ENCODE measurements at places on chromosomes 12 and 14.

- DNase-seq: no peak
These were observed 155.6 kb downstream of the ETV6 start for GRCh38 chr12:11805043-11805442.

DNA sequence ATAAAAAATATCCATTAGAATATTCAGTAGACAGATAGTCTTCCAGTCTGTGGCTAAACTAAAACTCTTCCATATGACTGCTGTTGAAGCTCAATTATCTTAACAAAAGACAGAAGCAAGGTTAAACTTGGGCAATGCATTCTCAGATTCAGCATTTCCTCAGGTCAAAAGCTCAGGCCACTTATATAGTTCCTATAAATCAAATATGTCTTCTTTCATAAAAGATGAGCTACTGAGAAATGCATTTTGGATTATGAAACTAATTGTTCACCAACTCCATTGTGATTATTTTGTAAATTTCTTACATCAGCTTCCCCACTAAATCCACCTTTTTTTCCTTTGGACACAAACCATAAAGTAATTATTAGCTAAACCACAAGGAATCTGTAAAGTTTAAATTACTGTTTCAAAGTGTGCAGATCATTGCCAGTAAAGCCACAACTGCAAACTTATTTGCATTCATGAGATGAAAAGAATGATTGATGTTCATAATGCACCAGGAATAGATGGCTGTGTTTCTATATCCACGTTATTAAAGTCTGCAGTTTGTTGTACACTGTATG, 224.4 kb downstream of the FBXL14 start:
- DNase-seq: no peak

DNA sequence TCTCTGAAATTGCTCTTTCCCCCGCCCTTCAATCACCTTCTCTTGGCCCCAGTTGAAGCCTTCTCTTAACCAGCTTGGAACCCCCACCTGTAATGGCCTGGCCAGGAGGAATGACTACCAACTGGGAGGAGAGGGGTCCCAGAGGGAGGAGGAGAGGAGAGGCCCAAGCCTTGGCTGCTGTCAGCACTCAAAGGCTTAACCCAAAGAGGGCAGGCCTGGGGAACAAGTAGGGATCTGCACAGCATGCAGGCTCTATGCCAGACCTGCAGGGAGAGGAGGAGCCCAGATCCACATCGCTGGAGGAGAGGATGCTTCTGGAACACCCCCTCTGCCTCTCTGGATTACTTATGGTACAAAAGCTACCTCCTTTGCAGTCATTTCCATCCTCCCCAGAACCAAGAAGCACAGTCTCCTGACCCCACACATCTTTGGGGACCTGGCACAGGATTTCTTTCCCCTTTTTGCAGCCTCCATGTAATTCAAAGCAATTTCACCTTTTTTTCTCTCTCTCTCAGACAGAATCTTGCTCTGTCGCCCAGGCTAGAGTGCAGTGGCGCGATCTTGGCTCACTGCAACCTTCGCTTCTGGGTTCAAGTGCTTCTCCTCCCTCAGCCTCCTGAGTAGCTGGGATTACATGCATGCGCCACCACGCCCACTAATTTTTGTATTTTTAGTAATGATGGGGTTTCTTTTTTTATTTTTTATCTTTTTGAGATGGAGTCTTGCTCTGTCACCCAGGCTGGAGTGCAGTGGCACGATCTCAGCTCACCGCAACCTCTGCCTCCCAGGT, 6.2 kb downstream of the RARG start:
- DNase-seq: no peak

- DNase-seq: no peak
These were observed 17.9 kb downstream of the FOXN3 start for GRCh38 chr14:89399157-89399556.

- no peak for DNase-seq
These were observed 312.3 kb upstream of the E2F7 start for GRCh38 chr12:77377622-77378021.

GRCh38 chr12:124921200-124922031, 7.0 kb upstream of the UBC start:
- peak; percentile 57 for DNase-seq

DNA sequence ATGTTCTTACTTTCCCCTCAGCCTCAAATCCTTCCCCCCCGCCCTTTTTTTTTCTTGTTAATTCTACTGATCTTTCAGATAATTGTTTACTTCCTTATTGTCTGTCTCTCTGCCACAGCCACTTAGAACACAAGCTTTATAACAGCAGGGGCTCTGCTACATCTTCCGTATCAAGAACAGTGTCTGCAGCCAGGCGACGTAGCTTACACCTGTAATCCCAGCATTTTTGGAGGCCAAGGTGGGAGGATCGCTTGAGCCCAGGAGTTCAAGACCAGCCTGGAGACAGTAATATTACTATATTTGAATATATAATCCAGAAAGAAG, 5.4 kb downstream of the SOS2 start:
- DNase-seq: no peak

DNA sequence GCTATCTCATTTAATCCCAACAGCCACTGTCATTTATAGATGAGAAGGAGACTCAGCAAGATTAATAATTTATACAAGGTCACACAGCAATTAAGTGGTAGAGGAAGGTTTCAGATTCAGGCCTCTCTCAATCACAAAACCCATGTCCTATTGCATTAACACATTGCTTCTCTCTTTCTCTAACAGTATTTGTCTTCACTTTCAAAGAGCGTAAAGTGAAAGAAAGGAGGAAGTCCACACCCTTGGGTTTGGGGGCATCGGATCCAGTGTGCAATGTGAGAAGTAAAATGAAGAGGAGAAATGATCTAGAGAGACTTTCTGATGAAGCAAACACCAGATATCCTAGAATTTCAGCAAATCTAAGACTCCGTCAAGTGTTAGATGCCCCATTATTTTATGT, 7.0 kb upstream of the VRK1 start:
- DNase-seq: no peak

- no peak for DNase-seq
These were observed 465 bp downstream of the ADSS1 start for GRCh38 chr14:104724407-104724980.

- no peak for DNase-seq
These were observed 41.7 kb downstream of the PPM1H start for GRCh38 chr12:62893276-62893675.

DNA sequence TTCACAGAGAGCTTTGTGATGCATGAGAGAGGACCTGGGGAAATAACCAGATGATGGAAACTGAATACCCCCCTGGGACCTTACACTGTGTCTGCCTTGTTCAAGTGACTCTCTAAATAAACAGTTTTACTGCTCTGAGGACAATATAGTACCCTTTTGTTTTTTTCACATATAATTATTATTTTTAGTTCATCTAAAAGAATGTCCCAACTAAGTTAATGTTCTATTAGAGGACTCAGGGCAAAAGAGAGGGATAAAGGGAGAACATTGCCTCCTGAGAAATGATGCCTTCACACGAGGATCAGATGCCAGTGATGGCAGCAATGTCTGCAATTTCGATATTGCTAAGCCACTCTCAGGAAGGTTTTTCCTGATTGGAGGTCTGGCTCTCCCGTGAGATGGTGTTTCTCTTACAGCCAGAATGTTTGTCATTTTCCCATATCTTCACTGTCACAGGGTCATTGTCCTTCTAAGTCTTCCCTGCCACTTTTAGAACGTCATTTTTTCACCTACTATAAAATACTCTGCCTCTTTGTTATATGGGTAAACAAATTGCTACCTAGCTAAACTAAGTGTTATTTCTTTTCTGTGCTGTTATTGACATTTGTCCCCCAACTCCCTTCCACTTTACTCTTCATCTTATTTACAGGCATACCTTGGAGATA, 201.6 kb downstream of the RAD51B start:
- no peak for DNase-seq

GRCh38 chr12:31507966-31508365, 83.0 kb downstream of the DENND5B start:
- DNase-seq: no peak

GRCh38 chr14:89397569-89398230, 19.3 kb downstream of the FOXN3 start:
- DNase-seq: no peak

GRCh38 chr14:104970231-104971068, 7.7 kb downstream of the AHNAK2 start:
- no peak for DNase-seq

DNA sequence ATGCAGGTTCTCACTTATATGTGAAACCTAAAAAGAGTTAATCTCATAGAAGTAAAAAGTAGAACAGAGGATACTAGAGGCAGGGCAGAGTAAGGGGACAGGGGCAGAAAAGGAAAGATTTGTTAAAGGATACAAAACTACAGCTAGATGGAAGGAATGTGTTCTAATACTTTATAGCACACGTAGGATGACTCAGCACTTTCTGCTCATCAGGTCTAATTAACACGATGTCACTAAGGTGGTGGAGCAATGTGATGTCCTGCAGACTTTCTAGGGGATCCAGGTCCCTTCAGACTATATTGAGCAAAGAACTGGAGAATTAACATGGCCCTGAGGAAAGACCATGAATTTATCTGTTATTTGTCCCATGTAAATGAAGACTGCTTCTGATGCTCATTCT, 80.8 kb upstream of the CMKLR1 start:
- no peak for DNase-seq

- no peak for DNase-seq
These were observed 294.6 kb downstream of the NUAK1 start for GRCh38 chr12:105843986-105844760.

DNA sequence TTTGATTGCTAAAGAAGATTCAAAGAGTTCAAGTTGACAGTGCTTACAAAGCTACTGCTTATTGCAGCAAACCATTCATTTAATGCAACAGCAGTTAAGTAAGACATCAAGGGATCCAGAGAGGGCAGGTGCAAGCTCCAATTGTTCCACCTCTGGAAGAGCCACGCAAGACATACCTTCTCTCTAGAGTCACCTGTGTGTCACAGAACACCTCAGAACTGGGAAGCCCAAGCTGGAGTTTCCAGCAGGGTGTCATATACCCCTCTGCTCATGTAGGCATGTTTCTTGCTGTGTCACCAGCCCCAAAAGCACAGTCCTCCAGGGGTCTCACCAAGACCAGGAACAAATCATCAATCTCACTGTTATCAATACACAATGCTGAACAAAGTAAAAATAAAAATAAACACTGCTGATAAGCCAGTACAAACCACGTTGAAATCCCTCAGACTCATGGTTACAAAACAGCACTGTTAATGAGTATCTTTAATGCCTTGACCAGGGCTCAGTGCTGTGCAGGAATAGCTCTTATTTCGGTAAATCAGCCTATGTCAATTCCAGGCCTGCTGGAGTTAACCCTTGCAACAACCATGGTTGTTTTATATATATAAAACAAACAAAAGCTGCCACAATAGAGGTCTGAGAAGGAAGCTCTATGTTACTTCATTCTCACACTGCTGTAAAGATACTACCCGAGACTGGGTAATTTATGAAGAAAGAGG, 37.4 kb upstream of the BATF start:
- DNase-seq: no peak

- DNase-seq: no peak
These were observed 2.2 kb upstream of the TMEM119 start for GRCh38 chr12:108599948-108600701.

GRCh38 chr12:49962861-49963765, 1.4 kb downstream of the AQP5 start:
- DNase-seq: no peak

GRCh38 chr12:71664411-71665089, 449 bp downstream of the THAP2 start:
- DNase-seq: no peak

GRCh38 chr12:104458694-104459367, 2.1 kb downstream of the CHST11 start:
- no peak for DNase-seq

DNA sequence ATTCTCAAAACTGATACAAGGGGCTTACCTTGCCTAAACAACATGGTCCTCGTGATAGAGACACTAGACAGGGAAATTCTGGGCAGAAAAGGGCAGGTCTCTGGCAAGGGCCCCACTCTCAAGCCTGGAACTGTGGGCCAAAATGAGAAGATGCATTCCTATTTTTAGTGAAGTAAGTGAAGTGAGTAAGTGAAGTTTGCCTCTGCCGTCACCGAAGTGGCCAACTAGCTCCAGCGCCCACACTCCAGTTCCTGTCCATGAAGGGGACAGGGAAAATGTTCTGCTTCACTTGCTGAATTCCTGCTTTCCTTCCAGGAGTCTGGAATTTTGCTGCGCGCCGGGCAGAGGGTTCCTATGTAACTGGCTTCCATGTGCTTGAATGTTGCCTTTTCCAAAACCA, 1035.6 kb upstream of the TMEM132C start:
- no peak for DNase-seq

GRCh38 chr12:68374307-68374982, 42.3 kb upstream of the MDM1 start:
- DNase-seq: peak; percentile 12

- DNase-seq: no peak
These were observed 8.3 kb downstream of the PROX2 start for GRCh38 chr14:74867673-74868072.

DNA sequence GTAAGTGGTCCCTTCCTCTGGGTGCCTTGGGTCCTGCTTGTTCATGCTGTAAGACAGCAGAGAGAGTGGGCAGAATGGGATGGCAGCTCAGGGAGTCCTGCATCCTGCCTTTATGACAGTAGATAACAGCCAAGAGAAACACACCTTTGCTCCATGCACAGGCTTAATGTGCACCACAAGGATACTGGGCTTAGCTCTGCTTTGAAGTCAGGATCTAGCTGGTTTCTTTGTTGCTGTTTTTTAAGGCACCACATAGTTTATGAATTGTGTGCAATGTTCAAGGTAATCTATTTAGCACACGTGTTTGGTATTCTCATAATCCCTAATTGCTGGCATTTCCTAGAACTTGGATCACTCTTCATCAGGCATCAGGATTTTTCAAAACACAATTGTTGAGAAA, 239.5 kb upstream of the DCN start:
- DNase-seq: no peak

DNA sequence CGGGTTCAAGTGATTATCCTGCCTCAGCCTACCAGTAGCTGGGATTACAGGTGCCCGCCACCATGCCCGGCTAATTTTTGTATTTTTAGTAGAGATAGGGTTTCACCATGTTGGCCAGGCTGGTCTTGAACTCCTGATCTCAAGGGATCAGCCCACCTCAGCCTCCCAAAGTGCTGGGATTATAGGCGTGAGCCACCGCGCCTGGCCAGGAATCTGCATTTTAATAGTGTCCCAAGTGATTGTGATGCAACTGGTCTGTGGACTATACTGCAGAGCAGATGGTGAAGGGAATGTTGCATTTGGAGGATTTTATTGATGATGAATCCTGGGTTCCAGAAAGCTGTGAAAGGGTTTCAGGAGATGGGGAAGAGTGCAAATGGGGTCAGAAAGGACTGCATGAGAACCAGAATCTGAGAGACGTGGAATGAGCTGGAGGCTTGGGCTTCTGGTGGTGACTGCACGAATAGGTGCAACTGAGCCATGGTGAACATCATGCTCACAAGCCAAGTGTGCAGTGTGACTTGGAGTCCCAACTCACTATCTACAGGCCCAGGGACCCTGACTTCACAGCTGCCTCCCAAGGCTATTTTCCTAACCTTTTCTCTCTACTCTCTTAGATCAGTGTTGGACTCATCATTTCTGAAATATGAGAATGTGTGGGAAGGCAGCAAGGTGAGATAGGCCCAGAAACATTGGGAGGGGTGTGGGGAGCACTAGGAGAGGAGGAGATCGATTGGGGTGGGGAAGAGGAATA, 4.5 kb downstream of the RPS26 start:
- no peak for DNase-seq

- DNase-seq: no peak
These were observed 86.2 kb downstream of the RIN3 start for GRCh38 chr14:92599811-92600210.
